ENCODE measurements at places on chromosomes 7 and 10.

DNA sequence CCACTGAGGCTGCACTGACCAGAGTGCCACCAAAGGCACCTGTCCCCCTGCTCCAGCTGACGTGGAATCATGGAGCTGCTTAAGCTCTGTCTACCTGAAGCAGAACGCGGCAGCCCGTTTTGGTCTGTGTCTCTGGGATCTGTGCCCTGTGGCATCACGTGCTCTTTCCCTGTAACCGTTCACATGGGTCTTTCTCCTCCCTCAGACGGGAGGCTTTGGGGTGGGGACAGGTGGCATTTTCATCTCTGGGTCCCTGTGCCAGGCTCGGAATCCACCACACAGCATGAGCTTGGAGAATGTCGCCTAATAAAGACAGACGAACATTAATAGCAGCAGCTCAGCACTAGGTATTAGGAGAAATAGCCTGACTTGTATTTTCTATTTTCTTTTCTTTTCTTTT, 1.6 kb upstream of the ADAP1 start:
- DNase-seq: no peak

DNA sequence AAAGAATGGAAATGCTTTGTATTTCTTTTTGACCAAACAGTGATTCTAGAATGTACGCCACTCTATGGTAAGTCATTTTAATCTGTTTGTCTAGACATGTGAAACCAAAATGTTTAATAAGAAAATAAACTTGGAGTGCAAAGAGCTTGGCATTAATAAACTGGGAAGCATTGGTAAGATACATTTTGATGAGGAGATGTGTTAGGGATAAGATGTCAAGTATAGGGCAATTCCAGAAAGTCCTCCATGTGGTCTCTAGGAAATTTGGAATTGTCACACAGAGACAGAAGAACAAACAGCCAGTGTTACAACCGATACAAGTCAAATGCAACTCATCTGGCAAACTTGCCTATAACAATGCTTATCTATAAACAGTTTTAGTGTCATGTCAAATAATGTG, 410.7 kb upstream of the SEMA3A start:
- no peak for DNase-seq

GRCh38 chr10:109922358-109922975, 844 bp downstream of the XPNPEP1 start:
- no peak for DNase-seq

- DNase-seq: no peak
Measured at GRCh38 chr10:49096890-49097445, 18.4 kb downstream of the VSTM4 start.

- no peak for DNase-seq
Measured at GRCh38 chr10:1560535-1561192, 176.7 kb downstream of the ADARB2 start.

DNA sequence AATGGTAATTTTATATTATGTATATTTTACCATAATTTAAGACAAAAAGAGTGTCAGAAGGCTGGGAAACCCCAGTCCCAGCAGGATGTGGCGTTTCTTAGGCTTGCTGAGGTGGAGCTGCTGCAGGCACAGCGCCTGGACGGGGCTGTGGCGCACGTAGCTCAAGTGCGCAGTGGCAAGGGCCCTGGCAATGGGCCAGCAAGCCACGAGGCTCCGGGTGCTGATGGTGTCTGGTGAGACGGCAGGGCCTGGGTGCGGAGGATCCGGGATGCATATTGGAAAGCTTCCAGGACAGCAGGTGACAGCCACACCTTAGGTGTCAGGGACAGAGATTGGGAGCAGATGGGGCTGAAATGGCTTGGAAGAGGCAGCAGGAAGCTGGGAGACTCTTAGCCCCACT, 37.2 kb downstream of the CLEC2L start:
- no peak for DNase-seq

DNA sequence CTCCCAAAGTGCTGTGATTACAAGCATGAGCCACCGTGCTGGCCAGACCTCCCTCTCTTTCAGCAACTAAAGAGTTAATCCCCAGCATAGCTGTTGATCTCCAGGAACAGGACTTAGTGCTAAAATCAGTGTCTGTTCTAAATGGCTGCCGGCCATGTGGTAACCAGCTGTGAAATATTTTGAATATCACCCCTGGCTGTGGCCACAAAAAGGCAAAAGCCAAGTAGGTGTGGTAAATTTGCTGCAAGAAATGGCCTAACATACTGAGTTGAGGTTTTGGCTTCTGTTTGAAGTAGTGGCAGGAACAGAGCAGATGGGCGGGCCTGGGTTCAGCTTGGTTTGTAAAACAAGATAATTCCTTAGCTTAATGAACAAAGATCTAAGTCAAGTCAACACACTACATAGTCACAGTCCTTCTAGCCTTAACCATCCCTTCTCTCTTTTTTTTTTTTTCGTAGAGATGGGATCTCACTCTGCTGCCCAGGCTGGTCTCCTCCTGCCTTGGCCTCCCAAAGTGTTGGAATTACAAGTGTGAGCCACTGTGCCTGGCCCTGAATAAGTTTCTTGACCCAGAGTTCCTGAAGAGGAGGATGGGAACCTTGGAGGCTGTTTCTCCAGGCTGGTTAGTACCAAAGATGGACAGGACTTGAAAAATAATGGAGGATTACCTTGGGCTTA, 22.7 kb upstream of the AGFG2 start:
- DNase-seq: no peak

GRCh38 chr10:95558593-95559320, 2.4 kb downstream of the SORBS1 start:
- no peak for DNase-seq

DNA sequence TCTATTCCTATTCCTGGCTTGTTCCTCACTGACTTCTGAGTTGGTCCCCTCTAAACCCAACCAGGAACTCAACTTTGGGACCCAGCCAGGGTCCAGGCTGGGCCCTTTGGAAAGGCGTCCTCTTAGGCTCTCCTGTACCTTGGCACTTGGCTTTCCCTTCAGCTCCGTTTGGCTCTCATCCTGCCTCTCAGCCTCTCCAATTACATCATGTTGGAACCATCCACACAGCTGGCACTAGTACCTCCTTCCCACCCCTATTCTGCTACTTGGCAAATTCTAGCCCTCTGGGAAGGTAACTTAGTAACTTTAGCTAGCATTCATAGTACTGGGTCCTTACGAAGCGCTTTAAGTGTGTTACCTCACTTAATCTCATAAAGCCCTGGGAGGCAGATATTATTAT, 205.3 kb upstream of the HABP2 start:
- DNase-seq: no peak

GRCh38 chr10:97738616-97739015, 1.7 kb downstream of the ZFYVE27 start:
- DNase-seq: no peak

DNA sequence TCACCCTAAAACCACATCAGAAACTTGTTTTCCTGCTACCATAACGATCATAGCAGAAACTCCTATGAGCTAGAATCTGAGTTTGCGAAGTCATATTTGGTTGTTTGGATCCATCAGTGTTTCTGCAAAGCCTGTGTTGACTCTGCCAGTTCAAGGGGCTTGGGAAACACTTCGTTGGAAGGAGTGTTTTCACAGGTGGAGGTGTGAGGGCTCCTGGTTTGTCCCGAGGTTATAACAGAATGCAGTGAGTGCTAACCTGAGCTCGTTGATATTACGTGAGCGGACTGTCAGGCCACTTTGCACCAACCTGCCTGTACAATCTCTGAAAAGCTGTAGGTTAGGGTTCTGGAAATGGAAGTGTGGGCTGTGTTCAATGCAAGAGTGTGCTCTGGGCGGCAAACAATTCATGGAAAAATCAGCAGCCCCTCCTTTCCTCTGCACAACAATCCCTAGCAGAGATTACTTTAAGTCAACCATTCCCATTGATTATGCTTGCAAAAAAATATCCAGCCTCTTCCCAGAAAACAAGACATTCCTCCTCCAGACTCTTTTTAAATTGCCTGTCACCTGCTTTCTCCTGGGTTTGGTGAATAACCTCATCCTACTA, 622.0 kb downstream of the TYW1 start:
- no peak for DNase-seq

DNA sequence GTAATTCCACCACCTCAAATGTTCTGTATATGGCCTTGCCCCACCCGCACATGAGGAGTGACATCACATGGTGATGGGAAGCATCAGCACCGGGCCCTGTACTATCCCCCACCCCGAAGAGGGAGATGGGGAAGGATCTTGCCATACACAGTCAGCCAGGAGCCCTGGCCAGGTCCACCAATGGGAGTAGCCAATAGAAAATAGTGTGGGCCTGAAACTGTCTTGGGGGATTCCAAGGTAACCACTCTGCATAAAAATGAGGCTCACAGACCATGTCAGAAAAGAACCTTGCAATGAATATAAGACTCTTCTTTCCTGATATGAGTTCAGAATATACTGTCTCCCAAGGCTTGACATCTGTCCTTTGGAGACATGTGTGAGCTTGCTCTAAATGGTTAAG, 51.1 kb downstream of the ADRB1 start:
- no peak for DNase-seq

DNA sequence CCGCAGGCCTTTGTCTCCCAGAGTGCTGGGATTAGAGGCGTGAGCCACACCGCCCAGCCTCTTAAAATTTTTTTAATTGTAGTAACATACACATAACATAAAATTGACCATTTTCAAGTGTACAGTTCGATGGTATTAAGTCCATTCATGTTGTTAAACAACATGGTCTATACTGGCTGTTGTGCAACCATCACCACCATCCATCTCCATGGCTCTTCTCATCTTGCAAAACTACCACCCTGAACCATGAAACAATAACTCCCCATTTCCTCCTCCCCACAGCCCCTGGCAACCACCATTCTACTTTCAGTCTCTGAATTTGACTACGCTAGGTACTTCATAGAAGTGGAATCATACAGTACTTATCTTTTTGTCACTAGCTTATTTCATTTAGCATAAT, 7.9 kb upstream of the ZFYVE27 start:
- no peak for DNase-seq

DNA sequence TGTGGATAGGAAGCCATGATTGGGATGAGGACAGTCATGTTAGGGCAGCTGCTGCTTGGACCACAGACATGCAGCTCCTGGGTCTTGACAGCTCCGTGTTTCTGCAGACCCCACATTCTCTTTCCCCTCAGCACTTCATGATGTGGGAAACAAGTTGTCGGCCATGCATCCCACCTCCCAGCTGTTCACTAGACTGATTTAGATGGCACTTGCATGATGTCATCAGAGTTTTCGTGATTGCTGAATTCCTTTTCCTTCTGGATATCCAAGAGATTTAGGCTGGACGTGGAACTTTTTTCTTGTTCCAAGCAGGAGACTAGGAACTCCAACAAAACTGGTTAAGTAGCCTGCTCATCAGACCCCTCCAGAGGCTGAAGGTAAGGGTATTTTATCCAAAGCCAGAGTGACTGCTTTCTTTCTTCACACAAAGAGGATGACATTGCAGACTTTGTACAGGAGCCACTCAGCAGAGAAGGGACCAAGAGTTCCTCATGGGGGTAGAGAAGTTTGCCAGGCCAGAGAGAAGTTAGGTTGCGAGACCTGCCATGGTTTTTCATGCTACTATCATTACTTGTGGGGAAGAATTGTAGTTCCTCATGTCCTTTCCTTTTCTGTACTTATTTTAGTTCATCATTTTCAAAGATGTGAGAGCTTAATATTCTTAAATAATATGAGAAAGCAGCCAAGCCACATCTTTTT, 117.7 kb upstream of the GJD4 start:
- DNase-seq: no peak

DNA sequence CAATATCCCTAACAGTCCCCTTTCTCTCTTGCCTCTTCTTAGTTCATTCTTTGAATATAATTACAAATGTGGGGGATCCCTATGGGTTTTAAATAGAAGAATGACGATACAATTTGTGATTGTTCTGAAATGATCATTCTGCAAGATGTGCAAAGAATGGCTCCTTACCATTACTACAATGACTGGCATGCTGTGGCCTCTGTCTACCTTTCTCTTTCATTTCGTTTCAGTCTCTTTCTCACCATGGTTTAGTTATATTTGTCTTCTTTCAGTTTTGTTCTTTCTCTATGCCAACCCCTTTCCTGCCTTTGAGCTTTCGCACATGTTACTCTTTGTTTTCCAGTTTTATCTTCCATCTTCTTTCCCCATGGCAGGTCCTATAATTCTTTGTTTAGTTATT, 176.5 kb downstream of the SUGCT start:
- no peak for DNase-seq

- no peak for DNase-seq
Measured at GRCh38 chr7:10685040-10685439, 288.6 kb upstream of the PHF14 start.

- DNase-seq: no peak
Measured at GRCh38 chr10:106836933-106837663, 327.4 kb downstream of the SORCS1 start.

- no peak for DNase-seq
Measured at GRCh38 chr10:124449170-124450011, 444 bp downstream of the NKX1-2 start.

GRCh38 chr10:103078309-103078615, 114.8 kb downstream of the NT5C2 start:
- no peak for DNase-seq

GRCh38 chr10:132943058-132943790, 854 bp upstream of the CFAP46 start:
- no peak for DNase-seq

DNA sequence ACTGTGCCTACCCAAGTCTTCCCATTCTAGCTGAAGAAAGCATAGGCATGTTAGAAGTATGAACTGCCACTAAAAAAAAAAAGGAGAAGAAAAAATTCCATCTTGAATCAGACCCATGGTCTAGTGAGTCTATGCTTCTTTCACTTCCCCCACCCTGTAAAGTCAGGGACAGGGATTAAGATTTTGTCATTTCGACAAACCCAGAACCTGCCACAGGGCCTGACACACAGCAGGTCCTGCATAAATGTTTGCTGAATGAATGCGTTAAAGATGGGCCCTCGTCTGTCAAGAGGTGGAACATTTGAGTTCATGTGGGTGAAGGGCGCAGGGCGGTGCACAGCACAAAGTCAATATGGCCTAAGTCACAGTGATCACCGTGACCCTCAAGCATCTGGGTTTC, 4.9 kb downstream of the HIPK2 start:
- DNase-seq: no peak

DNA sequence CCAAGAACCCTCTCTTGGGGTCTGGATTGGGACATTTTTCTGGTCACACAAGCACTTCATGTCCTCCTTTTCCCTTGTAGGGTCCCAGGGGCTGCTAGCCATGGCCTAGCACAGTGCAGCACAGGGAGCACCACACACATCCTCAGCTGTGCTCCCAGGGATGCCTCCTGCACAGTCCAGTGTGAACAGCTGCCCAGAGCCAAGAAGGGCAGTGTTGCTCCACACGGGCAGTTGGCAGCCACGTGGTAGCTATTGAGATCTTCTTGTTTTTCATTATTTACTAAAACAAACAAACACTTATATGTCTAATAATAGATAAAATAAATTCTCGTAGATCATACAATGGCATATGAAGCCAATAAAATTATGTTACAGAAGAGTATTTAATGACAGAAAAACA, 13.9 kb upstream of the LANCL2 start:
- no peak for DNase-seq

Data from stimulated activated CD4-positive, alpha-beta T cell treated with anti-CD3 and anti-CD28 coated beads, Interleukin-1b, Interleukin-23, amount 100 ng/mL, for 1 hour (primary cell).